ENCODE measurements at places on chromosomes 3 and 15.

- DNase-seq, result no peak
Observed at GRCh38 chr3:166570102-166570501, 732.9 kb upstream of the BCHE start.

GRCh38 chr3:188262488-188262887, 108.5 kb downstream of the LPP start:
- DNase-seq, result no peak

GRCh38 chr15:73397461-73397860, 28.7 kb upstream of the HCN4 start:
- DNase-seq, result no peak

DNA sequence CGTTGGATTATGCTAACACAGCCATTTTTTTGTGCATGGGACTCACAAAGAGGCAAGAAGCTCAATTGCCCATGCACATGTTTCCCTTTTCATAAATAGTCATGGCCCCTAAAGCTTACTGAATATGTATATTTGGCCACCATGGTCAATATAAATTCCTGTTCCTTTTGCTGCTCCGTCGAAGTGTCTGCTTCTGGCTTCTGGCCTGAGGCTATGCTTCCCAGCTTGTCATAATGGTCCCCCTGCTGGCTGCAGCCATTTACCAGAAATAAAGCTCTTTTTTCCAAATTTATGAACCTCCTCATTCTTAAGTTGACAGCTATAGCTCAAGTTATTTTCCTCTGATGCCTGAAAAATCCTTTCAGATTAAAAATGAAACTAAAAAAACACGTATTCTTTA, 602.1 kb downstream of the VGLL3 start:
- DNase-seq, result no peak

DNA sequence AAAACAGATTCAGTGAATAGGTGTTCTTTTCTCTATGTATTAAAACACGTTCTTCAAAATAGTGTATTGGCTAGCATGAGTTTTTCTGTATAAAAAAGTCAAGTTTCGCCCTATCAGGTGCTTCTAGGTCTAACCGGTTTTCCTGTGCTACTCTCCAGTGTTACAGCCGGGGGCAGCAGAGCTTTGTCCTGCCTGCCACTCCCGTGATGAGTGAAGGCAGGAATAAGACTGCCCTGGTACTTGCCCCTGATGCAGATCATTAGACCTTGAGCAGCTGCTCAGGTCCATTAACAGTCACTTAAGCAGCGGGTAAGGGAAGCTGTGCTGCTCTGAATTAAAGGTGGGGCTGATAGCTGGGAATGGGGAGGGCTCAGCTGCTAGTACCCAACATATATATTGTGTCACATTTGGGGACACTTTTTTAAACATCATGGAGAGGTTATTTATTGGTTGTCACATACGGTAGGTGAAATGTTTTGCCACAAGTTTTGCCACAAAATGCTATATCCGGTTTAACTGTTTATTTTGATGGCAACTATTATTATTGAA, 1.3 kb upstream of the UNC13C start:
- DNase-seq, result peak; percentile 32

- DNase-seq, result no peak
Observed at GRCh38 chr3:40661284-40661683, 136.5 kb downstream of the ZNF621 start.

GRCh38 chr15:89781891-89782618, 5.9 kb downstream of the MESP2 start:
- DNase-seq, result no peak

- no peak for DNase-seq
Observed at GRCh38 chr15:67901922-67902321, 62.1 kb upstream of the RNU6-1 start.

DNA sequence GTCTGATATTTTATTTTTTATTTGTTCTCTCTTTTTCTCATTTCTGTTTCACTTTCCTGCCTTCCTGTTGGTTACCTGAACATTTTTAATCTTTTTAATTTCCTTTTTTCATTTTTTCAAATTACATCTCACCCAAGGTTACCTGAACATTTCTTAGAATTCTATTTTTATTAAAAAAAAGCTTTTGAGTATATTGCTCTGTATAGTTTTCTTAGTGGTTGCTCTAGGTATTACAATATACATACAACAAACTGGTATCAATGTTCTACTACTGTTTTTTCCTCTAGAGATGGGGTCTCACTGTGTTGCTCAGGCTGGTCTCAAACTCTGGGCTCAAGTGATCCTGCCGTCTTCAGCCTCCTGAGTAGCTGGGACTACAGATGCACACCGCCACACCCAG, 79.4 kb downstream of the DHX30 start:
- no peak for DNase-seq

DNA sequence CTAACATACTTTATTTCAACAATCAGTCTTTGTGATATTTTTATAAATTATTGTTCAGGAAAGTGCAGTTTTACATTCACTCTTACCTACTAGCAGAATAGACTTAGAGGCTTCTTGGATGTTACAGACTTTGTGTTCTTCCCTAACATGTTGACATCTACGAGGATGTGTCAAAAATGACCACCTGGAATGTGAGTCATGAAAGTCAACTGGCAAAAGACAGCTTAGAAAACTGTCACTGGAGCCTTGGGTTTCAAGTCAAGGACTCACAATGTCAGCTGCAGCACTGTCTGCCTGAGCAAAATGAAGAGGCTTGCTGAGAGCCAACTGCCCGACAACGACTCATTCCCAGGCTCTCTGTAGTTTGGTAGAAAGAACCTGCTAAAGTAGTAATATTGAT, 91.5 kb downstream of the CERS3 start:
- no peak for DNase-seq

GRCh38 chr3:113534365-113534764, 2.0 kb downstream of the SIDT1 start:
- no peak for DNase-seq

DNA sequence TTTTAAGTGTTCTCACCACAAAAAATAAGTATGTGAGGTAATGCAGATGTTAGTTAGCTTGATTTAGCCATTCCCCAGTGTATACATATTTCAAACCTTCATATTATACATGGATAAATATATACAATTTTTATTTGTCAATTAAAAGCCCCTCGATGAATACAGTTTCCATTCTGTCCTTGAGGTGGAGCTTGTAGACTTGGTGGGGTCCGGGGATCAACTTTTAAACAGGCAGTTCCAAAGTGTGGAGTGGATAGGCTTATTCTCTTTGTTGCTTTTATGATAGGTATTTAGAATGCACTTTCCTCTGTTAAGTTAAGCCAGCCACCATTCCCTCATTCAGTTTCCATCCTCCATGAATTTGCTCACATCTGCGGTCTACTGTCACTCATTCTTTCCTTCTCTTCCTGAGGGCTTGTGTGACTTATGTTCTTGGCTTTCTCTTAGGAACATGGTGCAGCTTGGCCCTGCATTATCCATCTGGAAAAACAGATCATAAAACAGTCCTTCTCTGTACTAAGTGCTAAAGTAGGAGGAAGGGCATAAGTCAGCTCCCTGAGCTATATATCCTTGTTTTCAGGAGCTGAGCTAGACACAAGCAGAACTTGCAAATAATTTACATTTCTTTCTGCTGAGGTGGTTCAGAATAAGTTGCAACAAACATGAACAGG, 149.1 kb downstream of the NFKBIZ start:
- peak; percentile 13 for DNase-seq

GRCh38 chr3:151660885-151661284, 72.8 kb upstream of the AADACL2 start:
- peak; percentile 30 for DNase-seq

GRCh38 chr15:38377636-38378035, 76.3 kb upstream of the FAM98B start:
- DNase-seq, result no peak

DNA sequence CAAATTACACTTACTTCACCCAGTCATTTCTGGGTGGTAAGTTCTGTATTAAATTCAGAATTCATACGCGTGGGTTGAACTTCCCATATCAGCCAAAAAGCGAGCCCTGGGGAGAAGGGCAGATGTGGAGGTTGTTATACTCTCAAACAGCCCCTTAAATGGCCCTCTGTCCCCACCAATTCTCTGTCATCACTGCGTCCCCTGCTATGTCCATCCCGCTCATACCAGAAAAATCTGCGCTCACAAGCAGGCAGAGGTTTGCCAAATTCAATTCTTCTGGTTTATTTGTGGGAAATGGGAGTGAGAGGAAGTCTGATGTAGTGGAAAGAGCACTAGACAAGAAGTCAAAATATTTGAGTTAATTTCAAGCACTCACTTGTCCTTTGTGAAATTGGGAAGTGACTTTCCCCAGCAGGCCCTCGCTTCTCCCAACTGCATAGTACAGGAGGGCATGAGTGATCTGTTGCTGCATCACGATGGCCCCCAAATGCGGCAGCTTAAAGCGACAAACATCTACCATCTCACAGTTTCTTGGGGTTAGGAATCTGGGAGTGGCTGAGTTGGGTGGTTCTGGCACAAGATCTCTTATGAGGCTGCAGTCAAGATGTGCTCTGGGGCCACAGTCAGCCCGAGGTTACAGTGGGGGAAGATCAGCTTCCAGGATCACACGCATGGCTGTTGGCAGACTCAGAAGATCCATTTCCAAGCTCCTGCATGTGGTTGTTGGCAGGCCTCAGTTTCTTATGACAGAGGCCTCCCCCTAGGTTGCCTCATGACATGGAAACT, 67.7 kb downstream of the CPN2 start:
- no peak for DNase-seq

DNA sequence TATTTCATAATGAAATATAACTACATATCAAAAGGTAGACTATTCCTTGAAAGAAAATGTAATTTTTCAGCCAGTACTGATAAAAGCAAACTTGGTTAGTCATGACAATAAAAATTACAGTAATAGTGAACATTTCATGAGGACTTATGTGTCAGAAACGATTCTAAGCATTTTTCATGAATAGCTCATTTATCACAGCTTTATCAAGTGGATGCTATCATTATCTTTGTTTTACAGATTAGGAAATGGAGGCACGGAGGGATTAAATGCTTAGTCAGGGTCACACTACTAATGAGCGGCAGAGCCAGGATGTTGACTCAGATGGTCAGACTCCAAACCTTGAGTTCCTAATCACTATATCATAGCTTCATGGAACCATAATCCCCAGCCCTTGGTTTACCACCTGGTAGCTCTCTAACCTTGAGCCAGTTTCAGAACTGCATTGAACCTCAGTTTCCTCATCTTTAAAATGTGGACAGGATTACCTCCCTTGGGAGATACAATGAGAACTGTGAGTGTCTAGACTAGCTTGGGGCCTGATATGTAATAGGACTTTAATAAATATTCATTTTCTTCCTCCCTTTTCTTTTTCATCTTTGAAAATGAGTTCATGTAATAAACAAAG, 85.4 kb downstream of the TNIK start:
- no peak for DNase-seq

DNA sequence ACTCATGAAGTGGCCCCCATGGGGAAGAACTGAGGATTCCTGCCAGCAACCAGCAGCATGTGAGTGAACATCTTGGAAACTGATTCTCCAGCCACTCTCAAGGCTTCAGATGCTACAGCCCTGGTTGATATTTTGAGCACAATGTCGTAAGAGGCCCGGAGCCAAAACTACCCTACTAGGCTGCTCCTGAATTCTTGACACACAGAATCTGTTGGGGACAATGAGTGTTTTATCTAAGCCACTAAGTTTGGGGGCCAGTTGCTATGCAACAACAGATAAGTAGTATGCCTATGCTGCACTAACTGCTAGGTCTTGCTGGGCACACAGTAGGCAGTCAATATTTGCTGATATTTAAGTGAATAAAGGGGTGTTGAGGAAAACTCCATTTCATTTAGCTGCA, 89.9 kb upstream of the CHL1 start:
- DNase-seq, result no peak

DNA sequence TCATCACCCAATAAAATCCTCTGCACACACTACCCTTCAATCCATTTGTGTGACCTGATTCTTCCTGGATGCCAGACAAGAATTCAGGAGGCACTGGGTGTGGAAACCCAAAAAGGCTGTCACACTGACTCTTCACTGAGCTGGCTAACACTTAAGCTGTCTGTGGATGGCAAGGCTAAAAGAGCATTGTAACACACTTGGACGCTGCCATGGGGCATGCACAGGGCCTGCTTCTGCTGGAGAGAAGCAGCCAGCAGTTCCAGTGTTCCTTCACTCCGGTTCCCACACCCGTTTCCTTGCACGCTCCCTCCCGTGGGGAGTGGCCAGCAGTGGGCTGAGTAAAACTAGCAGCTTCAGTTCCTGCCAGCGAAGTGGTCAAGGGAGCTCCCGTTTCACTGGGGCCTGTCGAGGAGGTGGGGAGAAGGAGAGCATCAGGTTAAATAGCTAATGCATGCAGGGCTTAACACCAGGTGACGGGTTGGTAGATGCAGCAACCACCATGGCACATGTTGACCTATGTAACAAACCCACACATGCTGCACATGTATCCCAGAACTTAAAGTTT, 737.1 kb downstream of the FHIT start:
- DNase-seq, result no peak

DNA sequence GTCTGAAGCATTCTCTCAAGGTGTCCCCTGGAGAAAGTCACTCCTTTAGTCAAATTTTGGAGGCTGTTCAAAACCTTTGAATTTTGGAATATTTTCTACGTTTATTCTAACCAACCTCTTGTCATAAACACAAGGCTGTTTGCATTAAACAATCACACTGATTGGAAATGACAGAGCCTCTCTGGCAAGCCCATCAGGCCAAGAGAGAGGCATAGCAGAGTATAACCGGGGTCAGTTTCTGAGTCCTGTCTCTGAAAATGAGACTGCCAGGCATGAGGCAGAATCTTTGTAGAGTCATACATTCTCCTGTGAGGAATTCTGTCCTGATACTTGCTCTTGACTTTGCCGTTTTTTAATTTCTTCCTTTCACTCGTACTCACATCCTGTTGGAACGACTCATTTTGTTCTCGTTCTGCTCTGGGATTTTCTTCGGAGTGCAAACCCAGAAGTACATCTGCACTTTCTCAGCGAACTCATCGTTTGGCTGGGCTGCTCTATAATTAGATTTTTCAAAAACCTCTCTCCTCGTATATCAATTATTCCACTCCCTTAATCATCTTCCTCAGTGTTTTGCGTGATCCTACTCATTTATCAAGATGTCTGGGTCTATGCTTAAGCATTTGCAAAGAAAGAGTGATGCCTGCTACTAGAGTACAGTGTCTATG, 114.2 kb downstream of the AGBL1 start:
- no peak for DNase-seq

DNA sequence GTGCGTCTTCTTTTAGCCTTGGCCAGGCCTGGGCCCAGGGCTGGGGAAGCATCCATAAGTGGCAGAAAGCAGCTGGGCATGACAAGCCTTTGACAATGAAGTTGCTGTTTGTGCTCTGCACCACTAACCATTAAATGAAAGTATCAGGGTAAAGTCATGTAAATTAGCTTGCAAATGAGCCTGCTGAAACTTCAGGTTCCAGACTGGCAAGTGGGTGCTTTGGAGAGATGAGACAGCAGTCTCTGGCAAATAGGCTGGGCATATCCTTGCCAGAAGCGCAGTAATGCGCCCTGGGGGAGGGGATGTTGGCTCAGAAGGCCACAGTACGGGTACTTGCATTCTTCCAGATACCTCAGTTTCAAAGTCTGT, 40.7 kb downstream of the RAB6B start:
- DNase-seq, result no peak
